ENCODE measurements at places on chromosomes 6 and 20.
A peak's percentile ranks its signal among the peaks of the same experiment; 100 is the strongest.

DNA sequence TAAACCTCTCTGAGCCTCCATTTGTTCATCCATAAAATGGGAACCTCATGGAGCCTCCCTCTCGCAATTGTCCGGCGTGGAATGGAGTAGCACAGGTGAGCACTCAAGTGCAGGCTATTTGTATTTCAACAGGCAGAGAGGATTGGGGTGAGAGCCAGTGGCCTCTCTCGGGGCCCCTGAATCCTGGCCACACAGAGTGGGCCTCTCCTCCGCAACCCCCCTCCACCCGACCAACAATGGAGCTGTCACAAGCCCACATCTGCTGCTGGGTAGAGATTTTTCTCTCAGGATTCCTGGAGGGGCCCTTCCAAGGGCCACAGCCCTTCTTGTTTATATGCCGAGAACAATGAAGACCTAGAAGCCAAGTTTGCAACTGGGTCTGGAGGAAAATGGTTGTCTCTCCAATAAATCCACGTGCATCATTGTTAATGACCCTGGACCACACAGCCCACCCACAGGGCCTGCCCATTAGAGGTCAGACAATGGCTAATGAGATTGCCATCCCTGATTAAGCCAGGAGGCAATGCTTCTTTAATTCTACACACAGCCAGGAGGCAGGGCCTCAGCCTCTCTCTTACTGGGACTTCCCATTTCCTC is 233.0 kb downstream of the ANKRD60 start:
- DNase-seq = no peak

GRCh38 chr6:14975471-14975817 is 270.4 kb upstream of the JARID2 start:
- DNase-seq = no peak

DNA sequence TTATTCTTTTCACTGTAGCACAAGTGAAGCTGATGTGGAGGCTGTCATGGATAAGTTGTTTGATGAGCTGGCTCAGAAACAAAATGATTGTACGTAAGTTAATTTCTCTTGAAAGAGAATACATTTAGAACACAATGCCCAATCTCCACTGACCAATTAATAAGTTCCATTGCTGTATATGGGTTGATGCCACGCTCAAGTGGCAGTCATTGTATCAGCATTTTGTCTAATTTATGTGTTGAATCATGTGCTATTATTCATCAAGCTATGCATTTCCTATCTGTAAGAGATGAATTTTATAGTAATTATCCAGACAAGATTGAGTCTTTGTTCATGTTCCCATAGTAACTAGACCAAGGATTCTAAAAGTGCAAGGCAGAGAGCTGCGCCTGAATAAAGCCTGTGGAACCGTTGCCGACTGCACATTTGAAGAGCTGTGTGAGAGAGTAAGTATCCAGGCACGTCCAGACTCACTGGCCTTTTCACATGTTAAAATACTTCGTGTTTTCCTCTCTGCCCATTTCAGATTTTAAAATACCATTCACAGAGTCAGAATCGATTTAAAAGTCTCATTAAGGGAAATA is 83.8 kb upstream of the FOXO3 start:
- no peak for DNase-seq

DNA sequence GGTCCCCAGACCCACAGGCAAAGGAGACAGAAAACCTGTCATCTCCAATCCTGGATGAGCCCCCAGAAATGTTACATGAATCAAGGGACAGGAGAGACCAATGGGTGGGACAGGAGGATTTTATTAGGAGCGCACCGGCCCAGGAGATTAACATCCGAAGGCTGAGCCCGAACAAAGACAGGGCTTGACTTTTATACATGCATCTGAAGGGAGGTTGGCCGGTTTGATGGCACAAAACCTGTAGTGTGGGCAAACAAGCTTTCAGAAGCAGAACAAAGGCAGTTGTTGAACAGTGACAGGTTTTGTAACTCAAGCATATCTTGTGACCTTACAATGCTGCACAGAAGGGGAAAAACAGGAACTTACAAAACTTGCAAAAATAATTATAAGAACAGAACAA is 83.9 kb upstream of the GPR6 start:
- DNase-seq = no peak

- DNase-seq = no peak
Measured at GRCh38 chr6:154901876-154902552, 93.1 kb upstream of the TIAM2 start.

DNA sequence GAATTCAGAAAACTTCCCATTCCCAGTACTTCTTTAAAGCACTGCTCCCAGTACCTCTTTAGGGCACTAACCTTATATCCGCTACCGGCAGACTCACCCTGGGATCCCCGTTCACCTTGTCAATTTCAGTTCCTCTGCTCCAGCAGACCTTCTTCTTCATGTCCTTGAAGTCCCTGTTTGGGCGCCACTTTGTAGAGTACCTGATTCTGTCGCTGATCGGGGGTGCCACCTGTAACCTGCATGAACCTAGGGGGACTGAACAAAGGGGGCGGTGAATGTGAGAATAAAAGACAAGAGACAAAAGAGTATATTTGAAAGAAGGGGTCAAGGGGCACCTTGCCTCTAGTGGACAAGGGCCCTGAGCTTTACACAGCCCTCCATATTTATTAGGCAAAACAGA is 4.9 kb upstream of the GINS1 start:
- DNase-seq = no peak

GRCh38 chr6:148770408-148771211 is 23.8 kb downstream of the UST start:
- DNase-seq = no peak

- no peak for DNase-seq
Measured at GRCh38 chr6:129368076-129368475, 341.9 kb downstream of the ARHGAP18 start.

GRCh38 chr6:135226537-135226936 is 45.4 kb downstream of the MYB start:
- no peak for DNase-seq

GRCh38 chr20:45507011-45507820 is 8.2 kb downstream of the SPINT3 start:
- no peak for DNase-seq

GRCh38 chr6:130720076-130720715 is 107.0 kb upstream of the SMLR1 start:
- no peak for DNase-seq

- DNase-seq = no peak
Measured at GRCh38 chr20:57690525-57690924, 19.3 kb downstream of the PMEPA1 start.

GRCh38 chr6:113998811-113999210 is 27.9 kb upstream of the HDAC2 start:
- DNase-seq = no peak

GRCh38 chr20:10780901-10781300 is 107.1 kb upstream of the JAG1 start:
- no peak for DNase-seq

DNA sequence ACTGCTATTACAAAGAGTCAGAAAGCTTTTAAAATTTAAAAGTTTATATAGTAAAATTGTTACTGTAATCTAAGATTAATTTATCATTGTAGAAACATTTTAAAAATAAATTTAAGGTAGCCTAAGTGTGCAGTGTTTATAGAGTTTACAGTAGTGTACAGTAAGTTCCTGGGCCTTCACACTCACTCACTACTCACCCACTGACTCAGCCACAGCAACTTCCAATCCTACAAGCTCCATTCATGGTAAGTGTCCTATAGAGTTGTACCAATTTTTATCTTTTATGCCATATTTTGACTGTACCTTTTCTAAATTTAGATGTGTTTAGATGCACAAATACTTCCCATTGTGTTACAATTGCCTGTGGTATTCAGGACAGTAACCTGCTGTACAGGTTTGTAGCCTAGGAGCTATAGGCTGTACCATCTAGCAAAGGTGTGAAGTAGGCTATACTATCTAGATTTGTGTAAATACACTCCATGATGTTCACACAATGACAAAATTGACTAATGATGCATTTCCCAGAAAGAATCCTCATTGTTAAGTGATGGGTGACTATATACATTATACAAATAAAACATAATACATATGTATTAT is 10.2 kb upstream of the TMEM170B start:
- DNase-seq = no peak

DNA sequence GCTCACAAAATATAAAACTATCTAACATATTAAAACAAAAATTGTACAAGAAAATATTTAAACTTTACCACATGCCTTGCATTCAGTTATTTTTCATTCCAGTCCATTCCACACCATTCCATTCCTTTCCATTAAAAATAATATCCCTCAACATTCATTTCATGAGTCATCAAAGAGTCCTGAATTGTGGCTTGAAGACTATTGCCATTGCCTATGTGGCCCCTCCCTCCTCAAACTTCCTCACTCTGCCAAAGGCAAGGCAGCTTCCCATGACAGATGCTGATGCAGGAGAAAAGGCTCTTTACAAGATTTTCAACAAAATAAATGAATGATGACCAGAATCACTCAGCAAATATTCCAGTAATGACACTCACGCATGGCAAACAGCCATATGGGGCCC is 31.7 kb downstream of the IL20RA start:
- no peak for DNase-seq

GRCh38 chr6:100761841-100762240 is 119.3 kb downstream of the ASCC3 start:
- DNase-seq = no peak

DNA sequence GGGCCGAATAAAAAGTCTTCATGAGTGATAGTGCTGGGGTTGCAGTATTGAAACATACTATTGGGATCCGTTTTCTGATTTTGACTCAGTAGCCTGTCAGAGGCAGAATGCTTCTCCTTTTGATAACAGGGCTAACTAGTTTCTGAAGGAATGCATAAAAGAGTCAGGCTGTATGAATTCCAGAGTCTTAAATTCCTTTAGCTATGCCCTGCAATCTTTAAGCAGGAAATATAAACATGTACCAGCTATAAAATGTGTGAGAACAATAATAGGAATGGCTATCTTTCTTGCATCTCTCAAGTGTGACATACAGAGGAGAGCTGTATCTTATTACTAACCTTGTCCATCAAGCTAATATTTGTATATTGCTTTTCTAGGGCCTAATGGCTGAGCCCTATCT is 917.1 kb downstream of the KIF16B start:
- no peak for DNase-seq

GRCh38 chr6:17225767-17226630 is 55.2 kb upstream of the RBM24 start:
- no peak for DNase-seq

GRCh38 chr20:14955399-14955798 is 618.0 kb upstream of the FLRT3 start:
- no peak for DNase-seq

- DNase-seq = no peak
Measured at GRCh38 chr20:6714279-6714711, 53.2 kb upstream of the BMP2 start.

DNA sequence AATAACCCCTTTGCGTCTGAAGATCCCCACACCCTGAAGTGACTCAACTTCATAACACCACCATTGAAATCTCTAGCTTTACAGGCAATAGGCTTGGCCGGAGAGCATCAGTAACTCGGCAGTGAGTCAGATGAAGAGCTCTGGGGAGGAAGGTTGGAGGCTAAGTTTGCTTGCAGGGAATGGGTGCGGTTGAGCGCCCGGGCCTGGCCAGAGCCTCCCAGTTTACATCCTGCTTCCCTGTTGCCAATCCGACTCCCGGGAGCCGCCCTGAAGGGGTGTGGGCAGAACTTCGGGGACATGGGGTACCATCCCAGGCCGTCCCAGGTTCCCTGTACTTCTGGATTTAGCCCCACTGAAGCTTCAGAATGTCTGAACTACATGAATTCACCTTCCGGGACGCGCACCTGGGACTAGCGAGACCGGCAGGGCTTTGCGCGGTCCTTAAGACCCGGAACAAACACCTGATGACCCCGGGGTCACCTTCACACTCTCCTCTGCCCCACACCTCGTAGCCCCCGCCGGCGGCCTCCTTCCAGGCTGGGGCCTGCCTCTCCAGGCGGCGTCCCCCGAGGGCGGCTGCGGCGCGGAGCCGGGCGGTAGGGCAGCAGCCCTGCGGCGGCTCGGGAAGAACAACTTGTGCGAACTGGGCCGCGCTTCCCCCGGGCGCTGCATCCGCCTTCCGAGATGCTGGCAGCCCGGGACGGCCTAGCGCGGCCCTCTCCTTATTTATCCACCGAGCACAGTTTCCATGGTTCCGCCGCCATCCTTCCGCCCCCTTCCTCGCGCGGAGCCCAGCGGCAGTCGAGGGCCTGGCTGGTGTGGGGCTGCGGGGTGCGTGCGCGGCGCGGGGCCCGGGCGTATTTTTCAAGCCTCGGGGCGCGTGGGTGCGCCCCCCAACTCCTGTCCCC is 56.6 kb upstream of the RREB1 start:
- DNase-seq = peak; percentile 6

- no peak for DNase-seq
Measured at GRCh38 chr6:138970856-138971425, 17.1 kb downstream of the REPS1 start.

DNA sequence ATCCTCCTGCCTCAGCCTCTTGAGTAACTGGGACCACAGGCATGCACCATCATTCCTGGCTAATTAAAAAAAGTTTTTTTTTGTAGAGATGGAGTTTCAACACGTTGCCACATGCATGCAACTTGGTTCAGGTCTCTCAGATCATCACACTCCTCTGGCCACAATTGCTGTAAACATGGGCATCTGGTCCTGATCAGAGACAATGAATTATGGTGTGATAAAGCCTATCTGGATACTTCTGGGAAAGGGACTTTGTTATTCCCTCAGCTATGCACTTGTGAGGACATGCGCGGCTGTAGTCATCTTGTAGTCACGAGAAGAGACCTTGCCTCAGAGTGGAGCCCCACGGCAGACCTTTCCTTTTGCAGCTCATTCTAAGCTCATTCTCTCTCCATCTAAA is 210.9 kb upstream of the ZFP64 start:
- DNase-seq = no peak

- no peak for DNase-seq
Measured at GRCh38 chr6:390914-391558, 516 bp upstream of the IRF4 start.

GRCh38 chr6:107800564-107801164 is 23.4 kb downstream of the SCML4 start:
- DNase-seq = no peak

GRCh38 chr20:16349523-16350260 is 223.6 kb downstream of the KIF16B start:
- DNase-seq = no peak

GRCh38 chr6:142482974-142483373 is 181.2 kb downstream of the ADGRG6 start:
- no peak for DNase-seq

DNA sequence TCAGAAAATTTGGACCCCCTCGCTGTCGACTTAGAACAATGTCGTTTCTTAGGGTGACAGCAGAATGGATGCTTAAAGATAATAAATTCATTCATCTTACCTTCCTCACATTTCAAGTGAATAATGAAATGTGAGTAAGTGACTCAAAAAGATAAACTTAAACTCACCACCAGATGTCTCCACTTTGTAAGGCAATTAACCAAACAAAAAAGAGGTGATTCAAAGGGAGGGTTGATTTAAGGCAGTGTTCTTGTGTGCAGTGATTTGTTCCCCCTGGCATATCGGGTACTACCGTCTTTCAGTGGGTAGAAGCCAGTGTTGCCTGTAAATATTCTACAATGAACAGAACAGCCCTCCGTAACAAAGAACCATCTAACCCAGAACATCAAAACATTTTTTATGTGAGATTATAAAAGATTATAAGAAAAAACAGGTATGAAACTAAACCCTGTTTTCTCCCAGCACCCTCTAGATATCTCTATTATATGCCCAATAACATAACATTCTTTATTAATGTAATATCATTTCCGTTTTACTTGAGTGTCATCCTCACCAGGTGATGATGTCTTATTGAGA is 589.7 kb downstream of the CBLN4 start:
- DNase-seq = no peak
